ENCODE measurements at places on chromosomes 7 and 10.

DNA sequence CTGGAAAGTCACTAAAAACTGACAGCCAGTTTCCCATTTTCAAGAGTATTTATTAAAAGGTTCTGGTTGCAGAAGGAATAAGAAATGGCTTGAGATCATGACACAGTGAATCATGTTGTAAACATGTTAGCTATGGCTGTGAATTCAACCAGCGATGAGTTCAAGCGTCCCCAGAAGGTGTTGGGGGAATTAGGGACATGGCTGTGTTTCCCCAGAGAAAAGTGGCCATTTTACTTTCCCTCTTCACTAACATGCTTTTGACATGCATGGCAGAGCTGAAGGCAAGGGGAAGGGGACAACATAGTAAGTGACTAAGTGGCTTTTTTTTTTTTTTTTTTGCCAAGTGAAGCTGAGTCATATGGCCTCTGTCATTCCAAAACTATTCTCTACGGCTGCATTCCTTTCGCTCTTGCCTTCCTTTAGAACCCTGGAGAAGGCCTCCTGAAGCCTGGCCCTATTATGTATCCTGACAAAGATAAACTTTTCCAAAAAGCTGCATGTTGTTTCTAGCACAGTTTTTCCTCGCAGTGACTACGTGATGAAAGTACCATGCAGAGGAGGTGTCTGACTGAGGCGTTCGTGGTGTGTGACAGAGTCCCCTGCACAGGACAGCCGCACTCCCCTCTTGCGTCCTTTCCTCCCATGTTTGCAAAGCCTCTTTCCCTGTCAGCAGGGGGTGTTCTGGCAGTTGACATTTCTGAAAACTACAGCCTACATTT lies 46.9 kb downstream of the EGFR start:
- DNase-seq: no peak

DNA sequence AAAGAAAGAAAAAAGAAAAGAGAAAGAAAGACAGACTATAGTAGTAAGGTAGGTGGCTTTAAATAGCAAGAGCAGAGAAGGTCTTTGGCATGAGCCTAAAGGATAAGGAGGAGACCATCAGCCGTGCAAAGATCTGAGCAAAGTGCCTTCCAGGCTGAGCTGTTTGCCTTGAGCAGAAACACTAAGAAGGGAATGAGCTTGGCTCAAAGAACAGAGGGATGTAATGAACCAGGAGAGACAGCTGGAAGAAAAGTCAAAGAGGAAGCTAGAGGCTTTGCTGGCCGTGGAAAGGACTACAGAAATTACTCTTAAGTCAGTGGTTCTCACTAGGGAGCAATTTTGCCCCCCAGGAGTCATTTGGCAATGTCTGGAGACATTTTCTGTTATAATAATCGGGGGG lies 228.6 kb downstream of the FGFR2 start:
- no peak for DNase-seq

GRCh38 chr10:48786606-48787282 lies 102.1 kb downstream of the WDFY4 start:
- DNase-seq: no peak

DNA sequence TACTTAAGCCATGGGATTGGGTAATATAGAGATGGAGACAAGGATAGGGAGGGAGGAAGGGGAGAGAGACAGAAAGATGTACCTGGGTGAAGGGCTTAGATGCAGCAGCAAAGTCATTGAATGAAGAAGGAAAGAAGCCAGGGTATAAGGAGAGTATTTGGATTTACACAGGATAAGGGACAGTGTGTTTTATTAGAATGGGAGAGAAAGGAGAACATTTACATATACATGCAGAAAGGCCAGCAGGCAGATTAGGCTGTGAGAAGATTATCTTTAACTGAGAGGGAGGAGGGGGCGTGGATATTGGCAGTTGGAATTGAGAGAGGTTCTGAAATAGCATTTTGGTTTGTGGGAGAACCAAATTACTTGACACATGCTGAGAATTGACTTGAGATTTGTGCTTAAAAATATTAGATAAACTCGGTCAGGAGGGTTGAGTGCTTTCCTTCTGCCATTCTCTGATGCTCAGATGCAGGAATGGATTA lies 161.5 kb upstream of the ZNF804B start:
- DNase-seq: no peak

GRCh38 chr7:55969391-55969790 lies 5.0 kb downstream of the NIPSNAP2 start:
- DNase-seq: no peak

- no peak for DNase-seq
Observed at GRCh38 chr7:66627881-66628360, 760 bp upstream of the KCTD7 start.

DNA sequence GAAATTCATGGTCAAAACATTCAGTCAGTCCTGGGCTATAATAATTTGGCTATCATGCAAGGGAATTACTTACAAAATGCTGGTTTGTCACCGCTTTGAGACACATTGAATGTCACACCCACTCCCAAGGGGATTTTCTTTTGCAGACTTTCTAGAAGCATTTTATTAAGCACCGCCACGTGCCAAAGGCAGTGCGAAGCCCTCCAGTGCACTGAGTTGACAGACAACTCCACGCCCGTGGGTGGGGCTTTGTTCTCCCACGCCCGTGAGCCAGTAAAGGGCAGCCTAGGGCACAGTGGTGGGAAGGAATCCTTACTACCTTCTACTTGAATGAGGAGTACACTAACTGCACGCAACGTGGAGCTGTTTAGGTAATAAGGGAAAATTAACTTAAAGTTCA lies 515.8 kb downstream of the KCNMA1 start:
- DNase-seq: no peak

DNA sequence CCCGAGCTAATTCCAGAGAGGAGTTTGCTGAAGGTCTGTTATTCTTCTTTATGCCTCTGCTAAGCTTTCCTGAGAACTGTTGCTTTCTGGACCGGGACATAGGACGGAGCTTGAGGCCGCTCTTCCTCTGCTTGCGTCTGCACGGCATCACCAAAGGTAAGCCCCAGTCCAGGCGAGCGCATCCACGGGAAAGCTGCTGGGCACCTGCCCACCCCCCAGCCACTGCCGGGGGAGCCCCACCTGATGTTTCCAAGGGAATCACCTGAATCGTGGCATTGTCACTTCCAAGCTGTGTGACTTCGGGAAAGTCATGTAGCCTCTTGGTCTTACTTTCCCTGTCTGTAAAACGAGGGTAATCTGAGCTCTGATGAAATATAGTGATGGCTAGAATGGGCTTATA lies 45.1 kb upstream of the PLEKHA1 start:
- DNase-seq: no peak

DNA sequence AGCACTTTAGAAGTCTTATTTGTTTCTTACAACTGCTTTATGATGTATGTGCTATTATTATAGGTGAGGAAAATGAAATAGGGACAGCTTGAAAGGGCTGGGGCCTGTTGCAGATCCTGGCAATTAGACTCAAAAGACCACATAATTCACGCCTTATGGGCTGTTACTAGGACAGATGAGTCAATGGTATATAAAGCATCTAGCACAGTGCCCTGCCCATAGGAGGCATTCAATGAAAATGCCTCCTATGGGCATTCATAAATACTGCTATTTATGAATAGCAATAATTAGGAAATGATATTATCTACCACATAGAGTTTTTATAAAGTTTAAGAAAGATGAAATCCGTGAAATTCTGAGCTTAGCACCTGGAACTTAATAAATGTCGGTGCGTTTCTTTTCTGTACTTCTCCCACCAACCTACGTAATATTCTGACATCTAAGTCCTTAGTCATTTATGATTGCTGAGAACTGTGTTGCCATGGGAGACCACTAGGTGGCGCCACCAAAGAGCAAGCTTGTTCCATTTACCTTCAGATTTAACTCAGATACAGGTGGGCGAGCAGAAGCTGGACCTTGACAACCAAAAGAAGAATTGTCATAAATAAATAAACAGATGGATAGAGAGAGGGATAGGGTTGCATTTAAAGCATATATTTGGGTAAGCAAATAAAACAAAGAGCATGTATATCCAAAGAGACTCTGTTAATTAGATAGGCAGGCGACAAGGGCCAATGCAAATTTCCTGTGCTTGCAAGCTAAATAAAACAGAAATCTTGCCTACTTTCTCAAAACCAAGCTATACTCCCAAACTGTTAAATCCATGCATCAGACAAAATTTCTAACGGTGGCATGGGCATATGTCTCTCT lies 699.9 kb downstream of the INHBA start:
- DNase-seq: no peak

GRCh38 chr10:132169766-132170560 lies 16.8 kb upstream of the DPYSL4 start:
- DNase-seq: no peak

GRCh38 chr10:4215963-4216575 lies 431.1 kb upstream of the KLF6 start:
- DNase-seq: no peak

DNA sequence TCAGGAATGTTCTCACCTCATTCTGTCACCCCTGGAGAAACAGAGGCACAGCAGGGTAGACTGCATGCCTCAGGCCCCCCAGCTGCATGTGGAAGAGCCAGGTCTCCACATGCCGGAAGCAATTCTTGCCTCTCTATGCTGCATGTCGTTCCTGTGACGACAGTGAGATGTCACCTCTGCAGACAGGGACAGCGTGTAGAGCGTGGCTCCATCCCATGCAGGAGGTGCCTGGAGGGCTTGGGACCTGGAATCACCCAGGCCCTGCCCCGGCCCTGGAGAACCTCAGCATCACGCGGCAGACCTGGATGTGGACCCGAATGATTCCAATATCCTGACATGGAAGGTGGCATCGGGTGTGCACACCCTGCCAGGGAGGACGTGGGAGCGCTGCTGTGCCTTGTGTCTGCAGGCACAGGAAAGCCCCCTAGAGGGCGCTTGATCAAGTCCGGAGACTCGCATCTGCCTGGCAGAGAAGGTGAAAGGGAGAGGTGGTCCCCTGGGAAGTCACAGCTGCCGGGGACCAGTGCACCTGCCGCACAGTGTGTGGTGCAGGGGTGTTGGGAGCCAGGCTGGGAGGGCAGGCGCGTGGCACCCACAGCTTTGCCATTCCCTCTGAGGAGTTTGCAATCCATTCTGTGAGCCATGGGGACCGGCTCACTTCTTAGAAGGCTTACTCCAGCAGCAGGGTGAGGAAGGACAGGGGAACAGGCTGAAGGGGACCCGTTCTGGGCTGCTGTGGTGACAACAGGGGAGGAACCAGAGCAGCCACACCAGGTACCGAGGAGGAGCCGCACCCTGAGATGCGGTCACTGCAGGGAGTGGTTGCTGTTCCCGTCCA lies 45.3 kb upstream of the EN2 start:
- DNase-seq: no peak

DNA sequence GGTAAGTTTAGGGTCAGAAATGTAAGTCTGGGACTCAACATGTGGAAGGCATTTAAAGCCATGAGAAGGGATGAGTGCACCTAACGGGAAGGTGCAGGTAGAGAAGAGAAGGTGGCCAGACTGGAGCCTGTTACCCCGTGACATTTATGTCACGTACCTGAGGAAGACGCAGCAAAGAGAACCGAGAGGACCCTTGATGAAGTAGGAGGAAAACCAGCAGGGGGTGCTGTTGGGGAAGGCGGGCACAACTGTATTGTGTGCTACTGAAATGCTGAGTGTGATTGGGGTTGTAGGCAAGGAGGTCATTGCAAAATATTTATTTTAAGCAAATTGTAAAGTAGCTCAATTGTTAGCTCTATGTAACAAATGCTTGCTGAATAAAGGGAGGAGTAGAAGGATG lies 338.2 kb upstream of the PRKCQ start:
- no peak for DNase-seq

GRCh38 chr7:129642871-129643549 lies 31.5 kb downstream of the NRF1 start:
- no peak for DNase-seq

GRCh38 chr7:127021019-127021738 lies 231.6 kb downstream of the GRM8 start:
- no peak for DNase-seq

DNA sequence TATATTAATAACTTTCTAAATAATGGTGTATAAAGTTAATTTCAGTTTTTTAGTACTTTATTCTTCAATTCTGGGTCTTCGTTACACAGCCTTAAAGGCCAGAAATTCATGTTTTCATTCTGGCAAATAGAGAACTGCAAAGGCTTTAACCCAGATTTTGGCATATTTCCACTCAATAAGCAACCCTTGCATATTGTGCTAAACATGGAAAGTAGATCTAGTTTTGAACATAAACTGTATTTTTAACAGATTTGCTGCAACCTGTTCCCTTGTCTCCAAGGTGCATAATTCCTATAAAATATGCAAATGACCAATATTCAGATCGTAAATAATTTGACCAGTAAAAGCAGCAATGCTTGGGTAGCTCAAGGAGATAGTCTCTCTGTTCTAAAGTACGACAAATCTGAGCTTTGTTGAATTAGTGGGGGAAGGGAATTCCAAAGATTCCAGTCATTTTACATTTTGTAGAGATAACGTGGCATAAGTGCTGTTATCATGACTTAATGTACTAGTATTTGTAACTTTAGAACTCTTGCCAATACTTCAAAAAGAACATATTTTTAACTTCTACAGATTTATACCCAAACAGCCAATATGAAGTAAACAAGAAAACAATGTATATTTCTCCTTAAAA lies 46.4 kb upstream of the RSBN1L start:
- DNase-seq: no peak

GRCh38 chr7:22666732-22667131 lies 60.3 kb upstream of the IL6 start:
- no peak for DNase-seq

GRCh38 chr10:49166484-49167400 lies 21.4 kb downstream of the TMEM273 start:
- DNase-seq: peak; percentile 30

- DNase-seq: no peak
Observed at GRCh38 chr10:63478564-63478963, 12.8 kb upstream of the JMJD1C start.

- peak; percentile 66 for DNase-seq
Observed at GRCh38 chr10:11165591-11166543, 148.2 kb downstream of the CELF2 start.

- DNase-seq: no peak
Observed at GRCh38 chr7:142815134-142815533, 39.7 kb upstream of the EPHB6 start.

DNA sequence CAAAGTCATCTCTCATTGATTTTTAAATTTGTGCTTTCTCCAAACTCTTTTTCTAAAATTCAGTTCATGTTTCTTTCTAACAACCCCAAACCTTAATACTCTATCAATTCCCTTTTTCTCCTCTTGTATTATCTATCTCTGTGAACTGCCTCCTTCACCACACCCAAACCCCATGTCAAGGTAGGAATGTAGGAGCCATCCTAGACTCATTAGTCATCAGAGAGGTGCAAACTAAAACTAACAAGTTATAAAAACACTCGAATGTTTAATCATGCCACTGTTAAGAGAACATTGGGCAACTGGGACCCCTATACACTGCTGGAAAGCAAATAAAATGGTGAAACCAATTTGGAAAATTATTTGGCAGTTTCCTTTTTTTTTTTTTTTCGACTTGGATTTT lies 533.8 kb upstream of the LRRN3 start:
- no peak for DNase-seq

- DNase-seq: no peak
Observed at GRCh38 chr7:122768827-122769226, 66.1 kb upstream of the RNF148 start.

DNA sequence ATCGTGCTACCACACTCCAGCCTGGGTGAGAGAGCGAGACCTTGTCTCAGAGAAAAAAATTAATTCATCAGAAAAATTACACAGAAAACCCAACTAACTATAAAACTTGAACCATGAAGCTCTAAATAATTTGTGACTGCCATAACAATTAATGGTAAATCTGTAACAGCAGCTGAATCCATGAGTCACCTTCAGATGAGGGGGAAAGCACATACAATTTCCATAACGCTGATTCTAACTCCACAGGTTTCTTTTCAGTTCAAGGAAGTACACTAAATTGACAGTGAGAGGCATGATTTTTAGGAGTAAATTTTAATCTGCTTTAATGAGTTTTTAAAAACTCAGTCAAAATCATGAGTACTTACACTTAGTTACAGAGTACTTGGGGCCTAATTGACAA lies 120.1 kb upstream of the NOBOX start:
- DNase-seq: no peak

Data from right forelimb (tissue), 1 donor.